Frontal cortex (tissue), 4 donors: ENCODE measurements at places on chromosomes 4 and X. TPM values are rescaled to one million over a fixed set of nuclear protein-coding genes. Genes with fewer than 3 reads are reported as not detected.

GRCh38 chr4:174713821-174714220, 115.2 kb downstream of the GLRA3 start:
- no peak for DNase-seq

- DNase-seq = no peak
These were observed 727.6 kb downstream of the TRAM1L1 start for GRCh38 chr4:116357758-116358157.

DNA sequence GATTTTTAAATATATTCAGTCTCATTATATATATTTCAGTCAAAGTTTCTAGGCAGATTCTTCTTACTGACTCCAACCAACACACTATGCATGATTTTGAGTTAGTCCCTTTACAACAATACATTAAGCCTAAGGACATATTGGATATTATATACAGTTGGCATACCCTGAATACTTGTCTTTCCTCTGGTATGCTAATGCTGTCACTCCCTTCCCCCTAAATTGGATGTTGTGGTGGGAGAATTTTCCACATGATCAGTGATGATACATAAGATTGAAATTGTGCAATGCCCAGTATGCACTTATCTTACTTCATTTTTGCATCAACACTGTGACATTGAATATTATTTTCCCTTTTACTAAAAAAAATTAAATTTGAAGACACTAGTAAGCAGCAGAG, 935.2 kb downstream of the PCDH7 start:
- no peak for DNase-seq

DNA sequence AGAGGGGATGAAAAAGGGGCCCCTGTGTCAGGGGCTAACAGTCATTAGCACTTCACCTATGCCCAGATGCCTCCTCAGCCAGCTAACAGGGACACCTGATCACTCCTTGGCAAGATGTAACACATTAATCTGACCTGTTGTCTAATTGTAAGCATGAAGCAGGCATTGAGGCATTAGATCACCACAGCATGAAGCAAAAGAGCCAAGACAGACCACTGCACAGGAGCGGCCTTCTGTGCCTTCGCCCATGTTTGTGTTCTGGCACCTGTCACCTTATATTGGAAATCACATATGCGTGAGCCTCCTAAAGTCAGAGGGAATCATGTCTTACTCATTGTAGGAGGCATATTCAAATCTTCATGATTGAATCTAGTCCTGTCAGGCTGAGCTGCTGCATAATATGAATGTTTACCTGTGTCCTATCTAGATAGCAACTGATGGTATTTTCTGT, 48.4 kb downstream of the PTTG2 start:
- no peak for DNase-seq

The TMEM47 gene
- total RNA-seq = 42.4 TPM

The NLGN4X gene
- 40.8 TPM for total RNA-seq
